ENCODE measurements at places on chromosomes 16 and 17.

- no peak for DNase-seq
Observed at GRCh38 chr17:79670537-79671084, 59.8 kb upstream of the RBFOX3 start.

DNA sequence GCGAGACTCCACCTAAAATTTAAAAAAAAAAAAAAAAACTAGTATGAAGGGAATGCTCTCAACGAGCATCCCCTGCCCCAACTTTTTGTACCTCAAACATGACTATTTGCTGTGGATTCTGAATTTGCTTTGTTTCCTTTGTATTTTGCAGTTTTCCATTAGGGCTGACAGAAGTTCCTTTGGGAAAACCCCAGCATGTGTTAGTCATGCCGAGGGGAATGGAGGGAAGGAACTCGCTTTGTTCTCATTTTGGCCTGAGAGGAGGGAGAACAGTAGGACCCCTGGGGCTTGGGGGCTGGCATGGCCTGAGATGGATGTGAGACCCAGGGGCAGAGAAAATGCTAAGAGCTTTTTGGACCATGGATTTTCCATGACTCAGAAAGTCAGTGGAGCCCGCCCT is 20.5 kb downstream of the KRT9 start:
- no peak for DNase-seq

- DNase-seq: no peak
Observed at GRCh38 chr16:89015271-89015859, 38.4 kb upstream of the CBFA2T3 start.

- no peak for DNase-seq
Observed at GRCh38 chr16:47045023-47045422, 71.5 kb upstream of the DNAJA2 start.

- no peak for DNase-seq
Observed at GRCh38 chr17:73215447-73215846, 22.6 kb downstream of the COG1 start.

DNA sequence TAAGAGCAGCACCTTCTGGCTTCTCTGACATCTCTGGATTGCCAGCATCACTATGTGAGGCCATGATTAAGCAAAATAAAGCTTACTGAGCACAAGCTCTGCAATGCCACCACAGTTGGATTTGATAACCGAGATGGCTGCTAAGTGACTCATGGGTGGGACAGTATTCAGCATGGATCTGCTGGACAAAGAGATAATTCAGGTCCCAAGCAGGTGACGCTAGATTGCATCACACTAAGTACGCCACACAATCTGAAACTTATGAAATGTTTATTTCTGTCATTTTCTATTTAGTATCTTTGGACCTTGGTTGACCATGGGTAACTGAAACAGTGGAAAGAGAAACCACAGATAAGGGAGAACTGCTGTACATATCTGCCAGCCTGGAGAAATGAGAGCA is 27.4 kb downstream of the CDRT15 start:
- no peak for DNase-seq

DNA sequence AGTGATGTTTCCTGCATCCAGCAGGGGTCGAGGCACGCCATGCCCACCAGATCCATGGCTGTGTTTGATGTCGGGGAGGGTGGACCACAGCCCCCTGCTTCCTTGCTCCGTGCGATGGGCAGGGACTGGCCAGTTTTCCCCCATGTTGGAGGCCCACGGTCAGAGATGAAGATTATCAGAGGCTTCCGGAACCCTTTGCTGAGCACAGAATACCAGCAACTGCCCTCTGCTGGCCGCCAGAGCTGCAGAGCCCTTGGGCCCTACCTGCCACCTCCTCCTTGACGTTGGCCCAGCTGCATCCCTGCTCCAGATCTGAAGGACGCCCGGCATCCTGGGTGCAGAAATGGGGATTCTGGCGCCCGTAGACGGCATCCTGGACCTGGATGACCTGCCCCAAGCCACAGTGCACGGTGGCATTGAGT is 23.7 kb upstream of the BCO1 start:
- no peak for DNase-seq

DNA sequence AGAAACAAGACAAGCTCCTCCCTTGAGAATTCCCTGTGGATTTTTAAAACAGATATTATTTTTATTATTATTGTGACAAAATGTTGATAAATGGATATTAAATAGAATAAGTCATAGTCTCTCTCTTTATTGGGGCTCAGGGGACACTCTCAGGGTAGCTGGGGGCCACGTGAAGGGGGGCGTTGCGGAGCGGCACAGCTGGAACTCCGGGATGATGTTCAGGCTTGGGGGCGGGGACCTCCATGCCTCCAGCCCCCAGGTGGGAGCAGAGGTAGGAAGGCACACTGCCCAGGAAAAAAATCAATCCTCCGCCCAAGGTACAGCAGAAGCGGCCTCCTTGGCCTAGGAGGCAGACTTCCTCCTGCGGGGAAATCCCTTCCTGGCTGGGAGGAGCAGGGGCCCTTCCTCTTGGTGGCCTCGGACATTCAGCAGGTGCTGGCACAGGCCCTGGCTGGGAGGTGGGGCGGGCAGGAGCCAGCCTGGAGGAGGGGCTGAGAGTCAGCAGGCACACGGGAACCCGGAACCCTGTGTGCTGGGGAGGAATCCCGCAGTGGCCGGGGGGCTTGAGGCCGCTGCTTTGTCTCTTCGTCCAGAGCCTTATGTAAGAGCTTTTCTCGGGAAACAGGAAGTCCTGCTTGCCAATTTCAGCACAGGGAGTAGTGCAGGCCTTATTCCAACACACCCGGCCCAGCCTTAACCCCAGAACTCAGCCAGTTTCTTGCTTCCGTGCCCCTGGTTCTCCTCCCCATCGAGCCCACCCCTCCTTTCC is 591 bp upstream of the TNFSF13 start:
- peak; percentile 34 for DNase-seq

GRCh38 chr16:79758615-79759346 is 158.2 kb upstream of the MAF start:
- peak; percentile 3 for DNase-seq

GRCh38 chr17:77304746-77305473 is 164.1 kb downstream of the SEC14L1 start:
- no peak for DNase-seq

- DNase-seq: peak; percentile 39
Observed at GRCh38 chr17:4566785-4567184, 6.4 kb upstream of the GGT6 start.

DNA sequence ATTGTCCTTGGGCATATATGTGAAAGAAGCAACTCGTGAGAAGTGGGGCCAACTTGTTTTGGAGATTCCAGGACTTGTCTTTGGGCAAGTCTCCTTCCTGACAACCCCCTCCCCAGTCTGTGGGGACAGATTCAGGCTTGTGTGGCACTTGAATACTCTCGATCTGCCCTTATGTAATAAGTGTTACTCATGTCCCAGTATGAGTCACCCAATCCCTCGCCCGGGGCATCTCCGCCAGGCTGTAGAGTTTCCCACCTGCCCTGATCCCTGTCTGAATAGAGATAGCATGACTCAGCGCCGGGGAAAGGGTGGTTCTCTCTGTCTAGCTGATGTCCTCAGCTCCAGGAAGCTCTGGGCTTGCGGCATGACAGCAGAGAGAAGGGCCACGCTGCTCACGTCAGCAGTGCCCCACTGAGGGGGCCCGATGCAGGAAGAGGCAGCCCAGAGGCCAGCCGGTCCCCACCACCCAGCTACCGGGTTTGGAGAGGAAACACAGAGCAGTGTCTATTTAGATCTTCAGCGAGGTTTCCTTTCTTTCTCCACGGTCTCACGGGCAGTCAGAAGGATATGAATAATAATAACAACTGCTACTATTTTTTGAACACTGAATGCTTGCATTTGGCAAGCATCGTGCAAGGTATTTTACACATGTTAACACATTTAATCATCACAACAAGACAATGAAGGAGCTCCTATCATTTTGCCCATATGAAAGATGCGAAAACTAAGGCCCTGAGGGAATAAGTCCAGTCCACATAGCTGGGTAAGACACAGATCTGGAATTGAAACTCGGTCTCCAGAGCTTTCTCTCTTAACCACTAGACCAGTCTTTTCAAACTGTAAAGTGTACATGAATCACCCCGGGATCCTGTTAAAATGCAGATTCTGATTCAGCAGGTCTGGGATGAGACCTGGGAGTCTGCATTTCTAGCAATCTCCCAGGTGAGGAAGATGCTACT is 426.7 kb upstream of the MAF start:
- peak; percentile 97 for DNase-seq

DNA sequence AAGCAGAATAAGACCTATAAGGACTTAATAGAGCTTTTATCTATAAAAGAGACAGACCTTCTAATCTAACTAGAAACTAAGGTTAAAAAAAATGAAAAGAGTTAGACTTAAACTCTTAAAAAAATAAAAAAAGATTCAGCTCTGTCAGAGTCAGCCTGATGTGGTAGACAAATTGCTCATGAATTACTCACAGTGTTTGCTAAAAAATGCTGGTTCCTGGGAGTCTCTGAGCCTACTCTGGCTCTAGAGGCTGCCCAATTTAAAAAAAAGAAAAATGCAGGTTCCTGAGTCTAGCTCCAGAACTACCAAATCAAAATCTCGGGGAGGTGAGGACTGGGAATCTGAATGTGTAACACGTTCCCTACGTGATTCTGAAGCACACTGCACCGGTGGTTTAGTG is 18.1 kb downstream of the SOST start:
- no peak for DNase-seq

- no peak for DNase-seq
Observed at GRCh38 chr16:70527315-70527996, 3.8 kb downstream of the SF3B3 start.

DNA sequence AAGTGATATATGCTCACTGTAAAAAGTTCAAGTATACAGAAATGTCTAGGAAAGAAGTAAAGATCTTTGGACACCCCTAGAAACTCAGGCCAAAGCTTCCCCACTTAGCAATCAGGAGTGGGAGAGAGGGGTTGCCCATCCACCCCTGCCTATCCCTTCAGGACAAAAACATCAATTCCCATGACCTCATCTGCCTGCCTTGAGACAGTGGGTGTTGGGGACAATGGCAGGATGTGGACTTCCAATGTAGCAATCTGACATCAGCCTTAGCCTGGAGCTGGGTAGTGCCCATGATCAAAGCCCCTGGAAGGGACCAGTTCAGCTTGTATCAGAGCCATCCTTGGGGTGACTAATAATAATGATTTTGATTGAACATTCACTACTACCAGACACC is 18.1 kb downstream of the ITPRIPL2 start:
- no peak for DNase-seq

DNA sequence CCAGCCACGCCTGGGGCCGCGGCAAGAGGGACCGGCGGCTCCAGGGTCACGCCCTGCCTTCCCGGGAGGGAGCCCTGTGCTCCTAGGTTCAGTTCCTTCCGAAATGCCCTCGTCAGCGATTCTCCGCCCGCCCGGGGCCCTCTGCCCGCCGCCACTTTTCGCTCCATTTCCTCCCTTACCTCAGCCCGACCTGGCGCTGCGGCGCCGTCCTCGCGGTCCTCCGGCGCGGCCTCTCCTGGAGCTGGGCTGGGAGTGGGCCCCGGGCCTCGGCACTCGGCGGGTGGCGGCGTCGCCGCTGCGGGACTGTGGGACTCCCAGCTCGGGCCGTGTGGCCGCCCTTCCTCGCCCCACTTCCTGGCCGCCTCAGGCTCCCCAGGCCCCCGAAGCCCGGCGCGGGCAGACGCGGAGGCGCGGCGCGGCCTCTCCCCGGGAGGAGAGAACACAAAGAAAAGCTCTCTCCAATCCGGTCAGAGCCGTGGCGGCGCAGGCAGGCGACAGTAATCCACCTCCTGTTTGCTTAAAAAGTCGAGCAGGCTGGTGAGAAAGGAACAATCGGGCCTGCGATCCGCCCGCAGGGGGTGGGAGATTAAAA is 1.6 kb downstream of the BAHCC1 start:
- no peak for DNase-seq

DNA sequence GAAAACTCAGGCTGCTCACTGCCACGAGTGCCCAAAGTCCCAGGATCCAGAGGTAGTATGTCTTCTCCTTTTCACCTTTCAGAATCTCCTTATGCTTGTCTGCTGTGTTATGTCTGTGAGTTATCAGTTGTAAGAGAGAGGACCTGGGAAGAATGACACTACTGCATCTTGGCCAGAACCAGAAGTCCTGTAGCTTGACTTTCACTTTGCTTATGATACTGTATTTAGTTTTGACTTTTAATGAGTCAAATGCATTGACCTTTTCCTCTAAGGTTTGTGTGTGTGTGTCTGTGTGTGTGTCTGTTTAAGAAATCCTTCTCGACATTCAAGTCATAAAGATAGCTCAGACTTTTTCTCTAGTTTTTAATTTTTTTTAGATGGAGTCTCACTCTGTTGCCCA is 43.4 kb downstream of the BMERB1 start:
- DNase-seq: no peak

DNA sequence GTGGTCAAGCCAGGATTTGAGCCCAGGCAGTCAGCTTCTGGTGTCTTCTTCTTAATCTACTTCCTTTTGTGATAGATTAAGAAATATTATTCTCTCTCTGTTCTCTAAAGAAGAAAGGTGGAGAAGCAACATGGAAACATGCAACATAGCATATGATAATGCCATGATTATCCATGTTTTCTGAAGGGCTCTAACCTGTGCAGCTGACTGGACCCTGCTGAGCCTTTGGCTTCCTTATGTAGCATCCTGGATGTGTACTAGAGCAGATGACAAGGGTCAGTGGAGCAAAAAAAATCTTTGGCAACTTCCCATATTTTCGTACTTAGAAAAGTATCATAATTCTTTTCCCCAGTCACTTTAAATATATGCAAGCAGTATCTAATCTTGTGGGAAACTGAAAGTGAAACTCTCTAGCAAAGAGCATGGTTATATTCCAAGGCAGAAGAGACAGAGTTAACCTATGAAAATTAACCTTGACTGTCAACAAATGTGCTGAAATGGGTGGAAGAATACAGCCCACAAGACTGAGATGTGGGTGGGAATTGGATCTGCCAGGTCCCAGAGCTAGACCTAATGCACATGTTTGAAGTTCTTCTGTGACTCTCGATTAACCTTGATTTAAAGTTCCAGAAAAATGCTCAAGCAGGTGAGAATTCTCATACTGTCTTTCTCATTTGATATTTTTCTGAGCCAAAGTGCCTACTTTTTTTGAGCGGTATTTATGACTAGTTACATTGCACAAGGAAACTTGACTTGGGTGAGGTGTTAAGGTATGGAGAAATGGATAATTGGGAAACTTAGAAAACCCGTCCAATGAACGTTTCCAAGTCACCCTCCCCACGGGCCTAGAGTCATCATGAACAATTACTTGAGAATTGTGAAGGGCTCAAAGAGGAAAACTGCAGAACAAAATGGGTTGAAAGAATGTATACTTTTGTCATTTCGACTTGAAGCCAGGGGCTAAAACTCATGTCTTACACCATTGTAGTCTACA is 248.6 kb downstream of the FTO start:
- peak; percentile 0 for DNase-seq

DNA sequence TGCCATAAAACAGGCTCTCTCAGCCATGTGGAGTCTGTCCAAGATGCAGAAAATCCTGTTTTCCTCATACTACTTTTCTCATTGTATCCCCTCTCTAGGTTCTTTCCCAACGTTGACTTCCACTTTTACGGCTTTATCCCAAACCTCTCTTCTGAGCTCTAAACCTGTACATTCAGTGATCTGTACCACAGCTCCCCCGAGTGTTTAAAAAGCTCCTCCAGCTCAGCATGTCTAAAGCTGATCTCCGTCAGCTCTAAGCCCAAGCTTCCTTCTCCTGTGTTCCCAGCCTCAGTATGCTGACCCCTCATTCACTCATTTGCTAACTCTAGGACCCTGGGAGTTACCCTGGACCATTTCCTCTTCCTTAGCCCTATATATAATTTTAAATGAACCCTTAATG is 144.6 kb downstream of the DNAH9 start:
- DNase-seq: no peak

Measured in dermis microvascular lymphatic vessel endothelial cell (primary cell).